Ovary (tissue), 10 donors: ENCODE measurements at places on chromosomes 6 and 20. TPM values are rescaled to one million over a fixed set of nuclear protein-coding genes. Genes with fewer than 3 reads are reported as not detected.

GRCh38 chr6:158073776-158074175 lies 92.1 kb downstream of the SYNJ2 start:
- no peaks in the 10 kb centered on the region for H3K36me3 ChIP-seq
- no peak overlapping the region for H3K4me3 ChIP-seq
- H3K27ac ChIP-seq: no peak overlapping the region
- peak; percentile 78 for DNase-seq
- no peaks in the 10 kb centered on the region for H3K27me3 ChIP-seq

- H3K4me3 ChIP-seq: no peak overlapping the region
- H3K27me3 ChIP-seq: no peaks in the 10 kb centered on the region
- DNase-seq: no peak
- no peak overlapping the region for H3K27ac ChIP-seq
- H3K4me1 ChIP-seq: no peaks in the 10 kb centered on the region
- H3K36me3 ChIP-seq: no peaks in the 10 kb centered on the region
These were observed 29.0 kb downstream of the COL19A1 start for GRCh38 chr6:69895396-69895795.

DNA sequence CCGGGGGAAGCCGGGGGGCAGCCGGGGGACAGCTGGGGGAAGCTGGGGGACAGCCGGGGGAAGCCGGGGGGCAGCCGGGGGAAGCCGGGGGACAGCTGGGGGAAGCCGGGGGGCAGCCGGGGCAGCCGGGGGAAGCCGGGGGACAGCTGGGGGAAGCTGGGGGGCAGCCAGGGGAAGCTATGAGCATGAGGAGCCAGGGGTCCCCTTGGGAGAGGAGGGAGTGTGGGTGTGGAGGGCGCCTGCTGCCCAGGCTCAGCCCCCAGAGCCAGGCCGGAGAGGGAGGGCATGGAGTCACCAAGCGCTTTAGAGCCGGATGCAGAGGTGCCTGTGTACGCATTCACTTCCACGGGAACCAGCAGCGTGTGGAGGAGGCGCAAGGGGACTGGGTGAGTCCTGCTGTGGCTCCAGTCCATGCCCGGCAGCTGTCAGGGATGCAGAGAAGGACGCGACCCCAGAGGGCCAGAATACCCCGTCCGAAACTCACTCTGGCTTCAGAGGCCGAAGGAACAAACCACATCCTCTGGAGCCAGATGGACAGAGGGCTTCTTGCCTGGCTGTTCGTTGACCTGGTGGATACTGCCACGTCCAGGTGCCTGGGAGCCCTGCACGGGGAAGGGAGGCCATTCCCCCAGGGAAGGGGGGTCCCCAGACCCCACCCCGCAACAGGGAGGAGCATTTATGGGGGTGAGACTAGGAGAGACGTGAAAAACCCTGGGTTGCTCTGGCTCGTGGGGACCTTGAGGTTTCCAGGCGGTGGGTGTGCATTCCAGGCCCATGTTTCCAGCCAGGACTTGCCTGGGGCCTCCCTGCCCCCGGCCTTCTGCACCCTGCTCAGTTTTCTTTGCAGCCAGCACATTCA lies 26.5 kb upstream of the DACT2 start:
- no peak overlapping the region for H3K4me3 ChIP-seq
- no peak for DNase-seq
- no peaks in the 10 kb centered on the region for H3K36me3 ChIP-seq
- H3K27ac ChIP-seq: no peak overlapping the region
- H3K27me3 ChIP-seq: no peaks in the 10 kb centered on the region
- H3K4me1 ChIP-seq: no peaks in the 10 kb centered on the region

GRCh38 chr6:158356586-158357546 lies 44.6 kb downstream of the TULP4 start:
- H3K27ac ChIP-seq: no peak overlapping the region
- H3K4me1 ChIP-seq: no peaks in the 10 kb centered on the region
- H3K27me3 ChIP-seq: no peaks in the 10 kb centered on the region
- no peaks in the 10 kb centered on the region for H3K36me3 ChIP-seq
- H3K4me3 ChIP-seq: no peak overlapping the region
- DNase-seq: no peak

DNA sequence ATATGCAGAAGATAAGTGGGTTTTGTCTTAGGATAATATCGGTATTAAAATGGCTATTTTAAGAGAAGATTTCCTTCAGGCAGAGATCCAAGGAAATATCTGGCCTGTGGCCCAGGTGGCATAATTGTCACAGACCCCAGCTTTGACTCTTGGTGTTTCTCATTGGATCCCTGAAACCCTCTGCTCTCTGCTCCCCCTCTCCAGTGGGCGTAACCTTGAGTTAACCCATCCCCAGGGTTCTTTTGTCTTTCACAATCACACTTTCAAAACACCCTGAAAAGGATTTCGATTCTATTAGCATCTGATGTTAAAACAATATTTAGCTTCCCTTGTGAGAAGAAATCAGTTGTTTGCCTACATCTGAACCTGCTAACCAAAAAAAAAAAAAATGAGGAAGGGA lies 7.2 kb downstream of the SSTR4 start:
- no peaks in the 10 kb centered on the region for H3K36me3 ChIP-seq
- no peaks in the 10 kb centered on the region for H3K27me3 ChIP-seq
- no peaks in the 10 kb centered on the region for H3K4me1 ChIP-seq
- H3K27ac ChIP-seq: no peak overlapping the region
- H3K4me3 ChIP-seq: no peak overlapping the region

DNA sequence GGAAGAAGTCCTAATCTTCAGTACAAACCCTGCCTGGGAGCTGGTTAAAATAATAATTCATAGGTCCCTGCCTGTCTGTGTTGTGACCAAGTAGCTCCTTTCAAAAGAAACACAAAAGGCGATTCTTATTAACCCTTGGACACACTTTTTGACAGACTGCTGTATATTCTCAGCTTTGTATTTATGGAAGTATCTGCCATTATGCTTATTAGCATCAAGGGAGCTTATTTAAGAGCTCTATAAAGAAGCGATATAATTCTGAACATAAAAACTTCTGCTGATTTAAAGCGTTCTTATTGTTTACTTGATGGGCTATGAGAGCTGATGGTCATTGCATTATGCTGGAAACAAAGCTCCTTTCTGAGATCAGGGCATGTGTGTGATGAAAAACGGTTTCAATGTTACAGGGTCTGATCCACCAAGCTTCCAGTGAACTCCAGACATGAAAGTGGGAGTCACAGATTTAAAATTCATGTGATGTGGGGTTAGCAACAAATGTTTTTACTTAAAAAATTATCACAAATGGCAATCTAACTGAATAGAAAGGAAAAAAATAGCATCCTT lies 181.8 kb upstream of the PDE10A start:
- H3K27ac ChIP-seq: no peak overlapping the region
- H3K4me1 ChIP-seq: peaks cover 5% of the 10 kb centered on the region
- H3K4me3 ChIP-seq: no peak overlapping the region
- H3K27me3 ChIP-seq: no peaks in the 10 kb centered on the region

- no peak overlapping the region for H3K4me3 ChIP-seq
- no peak overlapping the region for H3K27ac ChIP-seq
- no peaks in the 10 kb centered on the region for H3K4me1 ChIP-seq
- H3K27me3 ChIP-seq: no peaks in the 10 kb centered on the region
These were observed 291.9 kb upstream of the NOX3 start for GRCh38 chr6:155747491-155747890.

DNA sequence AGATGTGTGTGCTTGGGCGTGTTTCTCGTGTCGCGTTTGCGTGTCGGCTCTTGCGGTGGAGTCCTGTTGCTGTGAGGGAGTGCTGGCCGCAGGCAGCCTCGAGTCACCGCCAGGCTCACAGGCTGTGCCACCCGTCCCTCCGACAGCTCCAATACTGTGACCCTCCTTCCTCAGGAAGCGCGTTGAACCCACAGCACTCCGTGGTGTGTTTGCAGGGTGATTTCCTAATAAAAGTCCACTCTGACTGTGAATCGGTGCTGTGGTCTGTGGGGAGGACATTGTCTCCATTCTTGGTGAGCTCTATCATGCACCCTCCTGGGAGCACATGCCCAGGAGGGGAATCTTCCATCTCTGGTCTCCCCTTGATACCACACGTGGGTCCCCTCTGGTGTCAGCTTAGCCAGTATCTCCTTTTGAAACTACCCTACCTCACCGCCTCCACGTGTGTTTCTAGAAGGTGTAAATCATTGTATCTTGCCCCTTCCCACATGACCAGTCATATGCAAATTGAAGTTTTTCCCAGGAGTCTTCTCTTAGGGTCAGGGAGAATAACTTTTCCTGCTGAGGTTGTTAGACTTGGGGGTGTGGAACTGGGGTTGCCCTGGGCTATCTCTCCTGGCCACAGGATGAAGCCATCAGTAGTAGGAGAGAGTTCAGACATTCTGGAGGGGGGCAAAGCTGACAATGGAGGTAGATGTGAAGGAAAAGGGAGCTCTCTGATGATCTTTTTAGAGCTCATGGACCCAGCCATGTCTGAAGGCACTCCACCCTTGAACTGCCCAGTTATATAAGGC lies 13.3 kb upstream of the PCMTD2 start:
- no peaks in the 10 kb centered on the region for H3K36me3 ChIP-seq
- H3K4me1 ChIP-seq: no peaks in the 10 kb centered on the region
- no peak overlapping the region for H3K4me3 ChIP-seq
- no peak for DNase-seq

DNA sequence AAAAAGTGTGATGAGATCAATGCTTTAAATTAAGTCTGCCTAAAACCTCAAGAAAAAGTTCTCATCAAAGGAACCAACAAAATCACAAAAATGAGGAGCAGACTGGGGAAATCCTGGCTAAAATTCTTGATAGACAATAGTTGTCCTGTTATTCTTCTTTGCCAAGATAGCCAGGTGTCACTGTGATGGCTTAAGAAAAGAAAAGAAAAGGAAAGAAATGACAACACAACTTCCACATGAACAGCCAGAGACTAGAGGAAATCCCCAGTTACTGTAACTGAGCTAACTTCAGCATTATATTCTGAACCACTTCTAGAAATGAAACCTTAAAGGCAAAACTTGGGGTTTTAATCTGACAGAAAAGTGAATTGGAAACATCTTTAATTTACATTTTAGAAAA lies 129.6 kb downstream of the CD24 start:
- no peak overlapping the region for H3K4me3 ChIP-seq
- DNase-seq: no peak
- H3K4me1 ChIP-seq: no peaks in the 10 kb centered on the region
- no peak overlapping the region for H3K27ac ChIP-seq
- no peaks in the 10 kb centered on the region for H3K36me3 ChIP-seq

- no peak overlapping the region for H3K4me3 ChIP-seq
- H3K27ac ChIP-seq: no peak overlapping the region
- H3K27me3 ChIP-seq: no peaks in the 10 kb centered on the region
- DNase-seq: no peak
- H3K36me3 ChIP-seq: no peaks in the 10 kb centered on the region
- H3K4me1 ChIP-seq: peaks cover 8% of the 10 kb centered on the region
These were observed 69.2 kb downstream of the SLC23A2 start for GRCh38 chr20:4932061-4932460.

- no peak for DNase-seq
- H3K4me3 ChIP-seq: no peak overlapping the region
- H3K4me1 ChIP-seq: no peaks in the 10 kb centered on the region
- H3K27ac ChIP-seq: no peak overlapping the region
- H3K36me3 ChIP-seq: no peaks in the 10 kb centered on the region
These were observed 24.8 kb upstream of the RIMS4 start for GRCh38 chr20:44835116-44835515.

GRCh38 chr6:48150701-48151100 lies 39.7 kb upstream of the PTCHD4 start:
- no peak overlapping the region for H3K27ac ChIP-seq
- H3K4me1 ChIP-seq: no peaks in the 10 kb centered on the region
- H3K4me3 ChIP-seq: no peak overlapping the region

- H3K36me3 ChIP-seq: no peaks in the 10 kb centered on the region
- H3K27ac ChIP-seq: no peak overlapping the region
- no peak overlapping the region for H3K4me3 ChIP-seq
- peaks cover 6% of the 10 kb centered on the region for H3K4me1 ChIP-seq
- H3K27me3 ChIP-seq: no peaks in the 10 kb centered on the region
These were observed 187.2 kb upstream of the SOX4 start for GRCh38 chr6:21406316-21406715.

DNA sequence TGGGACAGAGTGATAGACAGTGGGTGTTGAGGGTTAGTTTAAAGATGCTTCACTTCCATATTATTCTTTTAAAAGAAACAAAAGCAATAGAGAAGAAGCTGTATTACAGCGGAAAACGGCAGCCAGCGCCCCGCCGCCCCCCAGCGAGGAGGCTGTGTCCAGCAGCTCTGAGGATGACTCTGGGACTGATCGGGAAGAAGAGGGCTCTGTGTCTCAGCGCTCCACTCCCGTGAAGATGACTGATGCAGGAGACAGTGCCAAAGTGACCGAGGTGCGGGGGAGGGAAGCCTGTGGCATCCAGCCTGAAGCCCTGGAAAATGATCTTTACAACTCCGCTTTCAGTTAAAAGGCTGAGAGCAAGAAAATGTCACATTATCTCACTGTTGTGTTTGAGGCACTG lies 100.2 kb downstream of the FIG4 start:
- no peak overlapping the region for H3K27ac ChIP-seq
- DNase-seq: no peak
- peaks cover 1% of the 10 kb centered on the region for H3K4me1 ChIP-seq
- H3K36me3 ChIP-seq: no peaks in the 10 kb centered on the region
- H3K4me3 ChIP-seq: no peak overlapping the region

GRCh38 chr20:61951695-61952533 lies 113.8 kb downstream of the TAF4 start:
- peak; percentile 77 for DNase-seq
- H3K4me1 ChIP-seq: peaks cover 22% of the 10 kb centered on the region
- H3K27ac ChIP-seq: no peak overlapping the region
- H3K4me3 ChIP-seq: no peak overlapping the region
- no peaks in the 10 kb centered on the region for H3K36me3 ChIP-seq

- peak overlapping the region; percentile 82 for H3K4me3 ChIP-seq
- H3K36me3 ChIP-seq: no peaks in the 10 kb centered on the region
- H3K4me1 ChIP-seq: peaks cover 9% of the 10 kb centered on the region
- DNase-seq: no peak
- H3K27ac ChIP-seq: peak overlapping the region; percentile 68
- no peaks in the 10 kb centered on the region for H3K27me3 ChIP-seq
These were observed 800 bp upstream of the DYNLT1 start for GRCh38 chr6:158645064-158646022.

GRCh38 chr6:81696524-81696923 lies 56.0 kb downstream of the TENT5A start:
- no peak for DNase-seq
- no peak overlapping the region for H3K4me3 ChIP-seq
- H3K27ac ChIP-seq: no peak overlapping the region

DNA sequence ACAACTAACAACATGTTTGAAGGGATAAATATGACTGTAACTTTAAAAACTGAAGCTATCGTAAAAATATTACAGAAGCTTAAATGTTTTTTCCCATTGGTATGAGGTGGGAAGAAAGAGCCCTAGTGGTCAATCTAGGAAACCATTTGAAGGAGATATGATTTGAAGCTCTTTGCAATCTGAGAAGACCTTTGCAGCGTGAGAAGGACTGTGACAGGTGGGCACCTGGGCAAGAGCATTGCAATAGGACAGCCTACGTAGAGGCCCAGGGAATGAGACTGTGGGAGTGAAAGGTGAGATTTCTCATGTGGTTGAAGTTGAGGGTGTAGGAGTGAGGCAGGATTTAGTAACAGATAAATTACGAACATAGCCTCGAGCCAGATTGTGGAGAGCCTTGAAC lies 108.0 kb upstream of the PDE7B start:
- H3K4me1 ChIP-seq: no peaks in the 10 kb centered on the region
- no peak for DNase-seq
- no peaks in the 10 kb centered on the region for H3K36me3 ChIP-seq
- H3K27ac ChIP-seq: no peak overlapping the region
- H3K4me3 ChIP-seq: no peak overlapping the region

Gene PRSS35
- 4.7 TPM for total RNA-seq

Gene CCN6
- 1.3 TPM for total RNA-seq

Gene FAM209B
- not detected for total RNA-seq

Gene GGTLC1
- not detected for total RNA-seq

Gene HEY2
- total RNA-seq: 4.5 TPM

Gene C20orf141
- total RNA-seq: not detected

Gene MYT1
- total RNA-seq: 0.25 TPM

Gene NCOA6
- 22.5 TPM for total RNA-seq

Gene NKX2-4
- not detected for total RNA-seq

Gene TREM2
- 5.1 TPM for total RNA-seq

Gene JPH2
- 2.5 TPM for total RNA-seq

Gene C20orf144
- not detected for total RNA-seq
